PC-9 (cell line): ENCODE measurements at places on chromosomes 7 and 10.

GRCh38 chr7:157544980-157545680, 208.3 kb downstream of the DNAJB6 start:
- DNase-seq: no peak

- DNase-seq: no peak
These were observed 1.7 kb upstream of the FAM237B start for GRCh38 chr7:90322837-90323236.

DNA sequence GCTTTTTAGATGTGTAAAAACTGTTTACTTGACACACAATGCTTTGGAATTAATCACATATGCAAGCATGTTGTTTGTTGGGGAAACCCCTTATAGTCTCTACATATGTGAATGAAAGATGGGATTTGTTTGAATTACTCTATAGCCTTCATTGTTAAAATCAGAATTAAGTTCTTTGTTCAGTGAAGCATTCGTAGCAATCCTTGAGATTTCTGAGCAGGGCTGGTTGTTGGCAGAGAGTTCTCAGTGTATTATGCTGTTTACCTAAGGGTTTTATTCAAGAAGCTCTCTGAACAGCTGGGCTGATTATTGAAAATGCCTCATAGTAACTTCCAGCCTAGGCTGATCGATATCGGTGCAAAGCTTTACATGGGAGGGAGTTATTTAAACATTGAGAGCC, 190.9 kb downstream of the VTI1A start:
- no peak for DNase-seq

- DNase-seq: no peak
These were observed 33.7 kb downstream of the PFKP start for GRCh38 chr10:3100856-3101640.

- DNase-seq: no peak
These were observed 19.4 kb downstream of the ZFAND2A start for GRCh38 chr7:1140476-1141104.

DNA sequence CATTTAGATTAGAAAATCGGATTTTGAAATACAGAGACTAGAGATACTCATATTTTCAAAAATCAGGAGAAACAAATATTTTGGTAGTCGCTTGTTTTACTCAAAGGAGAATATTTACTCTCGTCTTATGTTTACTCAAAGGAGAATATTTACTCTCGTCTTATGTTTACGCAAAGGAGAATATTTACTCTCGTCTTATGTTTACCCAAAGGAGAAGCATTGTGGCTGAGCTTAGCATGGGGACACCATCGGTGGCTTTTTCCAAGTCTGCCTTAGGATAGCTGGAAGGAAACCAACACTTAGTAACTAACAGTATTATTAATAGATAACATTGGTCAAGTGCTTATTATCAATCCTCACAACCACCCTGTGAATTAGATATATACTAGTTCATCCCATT, 71.8 kb downstream of the SNX10 start:
- no peak for DNase-seq

DNA sequence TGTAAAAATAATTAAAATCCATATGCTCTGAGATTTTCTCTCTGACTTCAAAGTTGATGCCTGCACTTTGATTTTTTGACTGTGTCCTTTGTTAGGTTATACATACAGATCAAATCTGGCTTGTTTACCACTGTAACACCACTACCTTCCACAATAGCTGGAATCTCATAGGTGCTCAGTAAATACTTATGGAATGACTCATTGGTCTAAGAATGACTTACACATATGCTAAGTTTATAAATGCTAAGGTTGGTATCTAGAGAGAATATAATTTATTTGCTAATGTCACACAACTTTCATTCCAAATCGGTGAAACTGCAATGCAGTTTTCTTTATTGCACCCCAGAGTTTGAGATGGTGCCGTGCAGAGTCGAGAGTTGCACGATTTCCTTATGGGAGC, 578.5 kb downstream of the SH2D4B start:
- no peak for DNase-seq

DNA sequence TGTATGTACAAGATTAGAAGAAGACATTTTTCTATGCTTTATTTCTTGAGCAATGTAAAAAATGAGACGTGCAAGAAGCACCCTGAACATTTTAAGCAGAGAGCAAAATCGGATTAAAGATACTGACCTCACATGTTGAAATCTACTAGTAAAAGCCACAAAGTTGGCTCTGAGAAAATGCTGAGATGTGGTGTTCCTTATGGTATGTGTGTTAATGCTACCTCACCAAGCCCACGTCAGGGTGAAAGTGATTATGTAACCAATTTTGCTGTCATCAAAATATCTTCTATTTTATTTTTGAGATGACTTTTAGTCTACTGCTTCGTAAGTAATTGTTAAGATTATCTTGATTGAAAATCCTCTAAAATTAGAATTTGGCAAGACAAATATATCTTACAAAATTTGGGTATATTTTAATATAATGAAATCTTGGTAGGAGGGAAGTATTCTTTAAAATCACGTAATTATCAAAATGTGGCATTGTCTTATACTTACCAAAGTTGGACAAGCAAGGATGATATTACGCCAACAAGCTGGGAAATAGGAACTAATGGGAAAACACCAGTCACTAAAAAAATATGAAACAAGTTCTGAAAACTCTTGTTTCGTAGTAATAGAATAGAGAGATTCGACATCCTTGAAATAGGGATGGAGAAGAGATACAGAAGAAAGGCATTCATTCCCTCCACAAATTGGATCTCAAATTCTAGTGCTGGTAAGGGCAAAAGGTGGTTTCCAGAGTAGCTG, 5.8 kb downstream of the ADO start:
- no peak for DNase-seq
